ENCODE measurements at places on chromosomes 12 and 14.

- no peak for DNase-seq
Measured at GRCh38 chr12:66239295-66239694, 50.3 kb downstream of the IRAK3 start.

DNA sequence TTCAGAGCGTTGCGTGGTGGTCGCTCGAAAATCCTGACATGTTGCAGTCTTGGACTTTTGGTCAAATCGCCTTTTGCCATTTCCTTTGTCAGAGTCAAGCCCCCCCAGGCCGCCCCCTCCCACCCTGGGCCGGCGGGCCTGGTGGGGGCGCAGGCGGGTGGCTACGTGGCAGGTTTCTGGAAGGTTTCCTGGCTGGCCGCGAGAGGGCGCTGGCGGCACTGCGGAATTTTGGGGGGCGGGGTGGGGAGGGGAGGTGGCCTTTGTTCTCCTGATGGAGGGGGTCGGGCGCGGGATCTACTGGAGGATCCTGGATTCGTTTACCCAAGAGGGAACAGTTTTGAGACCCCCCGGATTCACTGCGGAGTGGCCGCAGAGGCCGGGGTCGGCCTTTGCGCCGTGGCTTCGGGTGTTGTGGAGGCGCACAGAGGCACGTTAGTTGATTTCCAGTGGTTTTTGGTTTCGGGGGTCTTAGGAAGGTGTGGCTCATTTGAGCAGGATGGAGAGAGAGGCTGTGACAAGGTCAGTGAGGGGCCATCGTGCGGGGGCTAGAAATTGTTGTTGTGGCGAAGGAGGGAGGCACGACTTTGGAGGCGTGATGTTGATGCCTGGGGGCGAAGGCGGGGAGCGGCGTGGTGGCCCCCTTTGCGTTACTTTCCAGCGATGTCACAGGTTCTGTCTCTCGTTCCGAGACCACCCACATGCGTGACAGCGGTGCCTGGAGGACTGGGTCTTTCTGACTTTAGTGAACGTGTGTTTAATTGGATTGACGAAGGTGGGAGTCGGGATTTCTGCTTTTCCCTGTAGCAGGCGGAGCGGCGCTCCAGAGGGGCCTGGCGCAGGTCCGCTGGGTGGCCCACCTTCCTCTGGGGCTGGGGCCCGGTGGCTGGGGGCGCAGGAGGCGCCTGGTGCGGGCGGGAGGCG is 1.4 kb downstream of the MEG3 start:
- no peak for DNase-seq

GRCh38 chr12:104333692-104334255 is 30.2 kb downstream of the EID3 start:
- DNase-seq, result no peak

DNA sequence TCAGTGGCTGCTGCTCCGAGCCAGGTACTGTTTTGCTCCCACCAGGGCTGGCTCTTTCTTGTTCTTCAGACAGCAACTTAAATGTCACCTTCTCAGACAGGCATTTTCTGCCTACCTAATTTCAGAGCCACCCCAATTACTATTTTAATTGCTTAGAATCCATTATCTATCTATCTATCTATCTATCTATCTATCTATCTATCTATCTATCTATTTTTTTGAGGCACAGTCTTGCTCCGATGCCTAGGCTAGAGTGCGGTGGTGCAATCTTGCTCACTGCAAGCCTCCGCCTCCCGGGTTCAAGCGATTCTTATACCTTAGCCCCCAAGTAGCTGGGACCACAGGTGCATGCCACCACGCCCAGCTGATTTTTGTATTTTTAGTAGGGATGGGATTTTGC is 58.5 kb downstream of the SPPL3 start:
- no peak for DNase-seq

DNA sequence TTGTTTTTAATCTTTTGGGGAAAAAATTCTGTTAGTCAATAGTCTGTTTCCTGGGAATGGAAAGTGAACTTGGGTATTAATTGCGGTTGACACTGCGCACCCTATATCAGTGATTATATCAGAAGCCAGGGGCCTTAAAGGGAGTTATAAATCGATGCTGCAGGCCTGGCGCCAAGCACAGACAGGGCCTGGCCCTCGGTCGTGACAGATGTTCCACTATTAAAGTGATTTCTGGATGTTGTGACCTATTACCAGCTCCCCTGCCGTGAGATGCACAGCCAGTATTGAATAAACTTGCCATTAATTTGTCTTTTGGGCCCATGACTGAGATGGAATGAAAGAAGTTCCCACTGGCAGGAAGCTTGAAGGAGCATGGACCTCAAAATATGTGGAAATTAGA is 45.1 kb upstream of the KITLG start:
- DNase-seq, result no peak

GRCh38 chr12:95790917-95791849 is 619 bp upstream of the NTN4 start:
- DNase-seq, result peak; percentile 19
